ENCODE measurements at places on chromosomes 13 and 19. TPM values are rescaled to one million over a fixed set of nuclear protein-coding genes. Genes with fewer than 3 reads are reported as not detected.

The OR7A10 gene
- total RNA-seq = not detected

The TEX26 gene
- 0.26 TPM for total RNA-seq

DNA sequence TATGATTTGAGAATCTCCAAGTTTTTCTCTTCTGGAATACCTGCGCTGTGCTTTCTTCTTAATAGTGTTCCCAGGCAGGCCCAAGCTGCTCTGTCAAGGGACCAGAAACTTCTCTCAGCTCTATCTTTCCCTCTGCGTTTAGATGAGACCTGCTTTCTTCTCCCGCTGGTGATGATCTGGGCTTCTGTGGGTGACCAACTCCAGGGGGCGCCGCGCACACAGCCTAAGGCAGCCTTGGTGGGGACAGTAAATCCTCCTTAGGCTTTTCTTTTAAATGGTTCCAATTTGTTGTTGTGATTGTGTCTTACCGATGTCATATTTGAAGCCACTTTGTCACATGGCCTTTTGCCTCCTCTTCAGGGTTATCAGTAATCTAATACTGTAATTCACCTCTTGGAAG, 439.4 kb upstream of the KLF12 start:
- DNase-seq = no peak

DNA sequence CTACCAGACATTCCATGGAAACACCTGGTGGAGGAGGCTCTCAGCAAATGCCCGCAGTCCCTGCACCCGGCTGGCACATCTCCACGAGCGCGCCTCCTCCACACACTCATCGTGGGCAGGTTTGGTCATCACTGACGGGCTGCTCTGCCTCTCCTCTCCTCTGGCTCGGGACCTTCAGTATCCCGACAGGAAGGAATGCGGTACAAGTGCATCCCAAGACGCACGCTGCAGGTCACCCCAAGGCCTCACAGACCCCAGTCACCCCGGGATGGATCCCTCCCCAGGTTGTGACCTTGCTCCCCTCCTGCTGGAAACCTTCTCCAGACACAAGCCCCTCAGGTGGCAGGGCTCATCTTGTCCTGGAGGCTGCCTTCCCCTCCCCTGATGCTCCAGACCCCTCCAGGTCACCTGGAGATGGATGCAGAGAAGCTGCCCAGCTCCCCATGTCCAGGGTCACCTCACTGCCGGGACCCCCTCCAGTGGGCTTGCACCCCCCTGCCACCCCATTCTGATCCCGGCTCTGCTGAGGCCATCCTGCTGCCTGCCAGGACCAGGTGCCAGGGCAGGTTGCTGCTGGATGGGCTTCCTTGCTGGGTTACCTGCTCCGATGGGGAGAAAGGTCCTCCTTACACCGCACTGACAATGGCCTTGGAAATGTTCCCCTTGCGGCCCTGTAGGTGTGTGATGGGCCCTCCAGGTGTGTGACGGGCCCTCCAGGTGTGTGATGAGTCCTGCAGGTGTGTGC, 29.9 kb downstream of the C13orf46 start:
- no peak for DNase-seq

DNA sequence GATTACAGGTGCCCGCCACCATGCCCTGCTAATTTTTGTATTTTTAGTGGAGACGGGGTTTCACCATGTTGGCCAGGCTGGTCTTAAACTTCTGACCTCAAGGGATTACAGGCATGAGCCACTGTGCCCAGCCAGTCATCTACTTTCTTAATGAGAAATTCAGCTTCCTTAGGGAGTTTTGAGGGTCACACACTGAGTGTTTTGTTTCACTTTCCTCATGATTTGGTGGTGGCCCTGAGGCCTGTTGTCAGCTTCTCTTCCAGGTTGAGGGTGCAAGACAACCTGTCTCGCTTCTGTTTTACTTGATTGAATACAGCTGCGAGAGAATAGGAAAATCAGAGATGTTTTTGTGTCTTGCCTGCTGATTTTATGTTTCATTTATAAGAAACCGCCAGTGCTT, 9.9 kb downstream of the FRY start:
- no peak for DNase-seq

The CLEC4G gene
- 0.83 TPM for total RNA-seq

- no peak for DNase-seq
These were observed 133.8 kb downstream of the PDS5B start for GRCh38 chr13:32720026-32720425.

Data from mucosa of gallbladder (tissue), 1 donor.